Stomach (tissue), 19 donors: ENCODE measurements at places on chromosomes 3 and 15.

- DNase-seq, result no peak
- H3K27me3 ChIP-seq, result no peaks in the 10 kb centered on the region
- no peaks in the 10 kb centered on the region for H3K4me1 ChIP-seq
- H3K4me3 ChIP-seq, result no peak overlapping the region
These were observed 61.9 kb downstream of the VGLL3 start for GRCh38 chr3:86929046-86929445.

DNA sequence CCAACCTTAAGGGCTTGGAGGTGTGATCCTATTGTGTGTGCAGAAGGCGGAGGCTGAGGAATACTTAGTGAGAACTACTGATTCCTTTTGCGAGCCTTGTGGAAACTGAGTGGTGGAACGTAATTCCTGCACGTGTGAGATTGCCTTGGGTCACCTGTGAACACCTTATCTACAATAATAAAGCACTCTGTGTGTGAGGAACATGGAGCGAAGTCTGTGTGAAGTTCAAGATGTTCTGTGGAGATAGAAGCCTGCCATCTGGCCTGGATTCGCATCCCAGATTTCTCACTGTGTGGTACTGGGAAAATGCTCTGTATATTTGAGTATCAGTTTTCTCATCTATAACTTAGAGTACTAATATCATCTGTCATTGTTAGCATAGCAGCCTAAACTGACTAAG, 179.5 kb upstream of the PDZRN3 start:
- H3K4me3 ChIP-seq, result no peak overlapping the region
- no peak overlapping the region for H3K27ac ChIP-seq
- H3K27me3 ChIP-seq, result no peaks in the 10 kb centered on the region
- H3K4me1 ChIP-seq, result no peaks in the 10 kb centered on the region

DNA sequence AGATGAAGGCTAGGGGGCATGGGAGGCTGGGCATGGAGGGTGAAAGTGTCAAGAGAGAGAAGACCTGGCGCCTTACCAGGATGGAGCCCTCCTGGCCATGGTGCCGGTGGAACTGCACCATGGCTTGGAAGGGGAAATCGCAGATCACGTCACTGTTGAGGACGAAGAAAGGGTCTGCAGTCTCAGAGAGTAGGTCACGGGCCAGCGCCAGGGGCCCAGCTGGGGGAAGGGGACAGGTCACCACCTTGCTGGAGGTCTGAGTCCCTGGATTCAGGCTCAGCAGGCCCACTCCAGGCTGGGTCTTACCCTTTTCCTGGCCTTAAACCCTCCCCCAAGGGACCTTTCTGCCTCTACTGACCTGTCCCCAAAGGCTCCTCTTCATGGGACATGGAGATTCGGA, 855 bp downstream of the GMPPB start:
- H3K4me3 ChIP-seq, result peak overlapping the region; percentile 93
- peaks cover 73% of the 10 kb centered on the region for H3K4me1 ChIP-seq
- peaks cover 20% of the 10 kb centered on the region for H3K36me3 ChIP-seq

DNA sequence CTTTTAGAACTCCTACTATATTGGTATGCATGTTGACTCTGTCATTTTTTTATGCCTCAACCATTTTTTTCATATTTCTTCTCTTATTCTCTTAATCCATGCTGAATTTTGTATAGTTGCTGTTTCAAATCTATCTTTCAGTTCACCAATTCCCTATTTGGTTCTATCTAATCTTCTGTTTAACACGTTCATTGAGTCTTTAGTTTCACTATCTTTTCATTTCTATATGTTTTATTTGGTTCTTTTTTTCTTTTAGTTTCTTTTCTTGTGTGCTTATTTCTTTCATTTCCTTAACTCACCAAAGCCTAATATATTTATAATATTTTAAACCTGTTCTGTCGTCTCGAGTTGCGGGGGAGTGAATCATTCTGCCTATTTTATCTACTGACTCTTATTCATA, 8.0 kb downstream of the AQP9 start:
- peaks cover 5% of the 10 kb centered on the region for H3K4me1 ChIP-seq
- peak overlapping the region; percentile 76 for H3K27ac ChIP-seq
- no peak overlapping the region for H3K4me3 ChIP-seq

DNA sequence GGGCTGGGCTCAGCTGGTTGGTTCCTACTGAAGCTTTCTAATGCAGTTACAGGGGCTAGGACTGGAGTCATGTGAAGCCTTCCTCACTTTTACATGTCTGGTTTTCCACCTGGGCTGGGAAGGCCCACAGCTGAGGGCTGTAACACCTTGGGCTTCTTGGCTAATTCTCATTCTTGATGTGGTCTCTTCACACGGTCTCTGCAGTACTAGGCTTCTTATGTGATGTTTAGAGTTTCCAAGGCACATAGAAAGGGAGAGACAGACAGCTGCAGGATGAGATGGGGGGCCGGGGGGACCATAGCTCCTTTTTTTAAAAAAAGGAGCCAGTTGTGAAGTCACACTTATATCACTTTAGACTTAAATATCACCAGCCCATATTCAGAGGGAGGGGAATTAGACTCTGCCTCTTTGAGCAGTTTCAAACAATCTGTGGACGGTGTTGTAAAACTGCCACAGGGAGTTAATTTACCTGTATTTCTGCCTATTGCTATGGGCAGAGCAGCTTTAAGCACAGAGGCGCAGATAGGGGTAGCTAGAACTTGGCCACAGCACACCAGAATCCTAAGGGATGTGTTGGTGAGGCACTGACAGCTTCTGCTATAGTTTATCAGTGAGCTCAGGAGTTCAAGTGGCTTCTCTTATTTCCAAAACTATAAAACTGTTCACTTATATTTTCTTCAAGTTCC, 46.7 kb downstream of the NKIRAS1 start:
- peaks cover 49% of the 10 kb centered on the region for H3K4me1 ChIP-seq
- H3K27ac ChIP-seq, result no peak overlapping the region
- no peak for DNase-seq
- no peaks in the 10 kb centered on the region for H3K36me3 ChIP-seq
- no peaks in the 10 kb centered on the region for H3K27me3 ChIP-seq

DNA sequence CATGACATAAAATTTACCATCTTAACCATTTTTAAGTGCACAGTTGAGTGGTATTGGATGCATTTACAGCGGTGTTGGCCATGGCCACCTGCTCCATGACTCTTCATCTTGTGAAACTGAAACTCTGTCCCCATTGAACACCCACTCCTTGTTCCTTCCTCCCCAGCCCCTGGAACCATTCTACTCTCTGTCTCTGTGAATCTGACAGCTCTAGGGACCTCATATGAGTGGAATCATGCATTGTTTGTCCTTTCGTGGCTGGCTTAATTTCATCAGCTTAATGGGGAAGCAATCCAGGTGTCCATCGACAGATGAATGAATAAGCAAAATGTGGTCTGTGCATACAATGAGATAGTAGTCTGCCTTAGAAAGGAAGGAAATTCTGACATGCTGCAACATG, 42.5 kb downstream of the PLXNA1 start:
- no peak overlapping the region for H3K27ac ChIP-seq
- DNase-seq, result no peak
- peaks cover 88% of the 10 kb centered on the region for H3K36me3 ChIP-seq

- no peak overlapping the region for H3K4me3 ChIP-seq
- H3K27me3 ChIP-seq, result no peaks in the 10 kb centered on the region
- H3K4me1 ChIP-seq, result peaks cover 22% of the 10 kb centered on the region
These were observed 187.3 kb downstream of the KCNAB1 start for GRCh38 chr3:156307704-156308103.

DNA sequence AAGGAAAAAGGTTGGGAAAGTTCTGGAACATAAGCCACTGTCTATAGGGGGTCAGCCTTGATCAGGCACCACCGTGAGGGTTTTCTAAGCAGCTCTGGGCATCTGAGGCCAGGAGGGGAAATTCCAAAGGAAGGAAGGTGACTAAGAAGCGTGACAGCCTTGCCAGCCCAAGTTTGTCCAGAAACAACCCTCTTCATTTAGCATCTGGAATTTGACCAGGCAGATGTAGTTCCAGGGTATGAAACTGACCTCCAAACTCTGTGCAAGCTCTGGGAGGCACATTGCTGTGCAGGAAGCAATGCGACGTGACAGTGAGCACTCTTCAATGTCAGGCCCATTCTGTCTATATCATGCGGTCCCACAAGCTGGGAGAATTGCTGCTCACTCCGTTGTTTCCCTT, 85.4 kb upstream of the TPM1 start:
- H3K36me3 ChIP-seq, result no peaks in the 10 kb centered on the region
- H3K4me1 ChIP-seq, result no peaks in the 10 kb centered on the region
- peaks cover 15% of the 10 kb centered on the region for H3K27me3 ChIP-seq
- no peak overlapping the region for H3K27ac ChIP-seq
- H3K4me3 ChIP-seq, result no peak overlapping the region

DNA sequence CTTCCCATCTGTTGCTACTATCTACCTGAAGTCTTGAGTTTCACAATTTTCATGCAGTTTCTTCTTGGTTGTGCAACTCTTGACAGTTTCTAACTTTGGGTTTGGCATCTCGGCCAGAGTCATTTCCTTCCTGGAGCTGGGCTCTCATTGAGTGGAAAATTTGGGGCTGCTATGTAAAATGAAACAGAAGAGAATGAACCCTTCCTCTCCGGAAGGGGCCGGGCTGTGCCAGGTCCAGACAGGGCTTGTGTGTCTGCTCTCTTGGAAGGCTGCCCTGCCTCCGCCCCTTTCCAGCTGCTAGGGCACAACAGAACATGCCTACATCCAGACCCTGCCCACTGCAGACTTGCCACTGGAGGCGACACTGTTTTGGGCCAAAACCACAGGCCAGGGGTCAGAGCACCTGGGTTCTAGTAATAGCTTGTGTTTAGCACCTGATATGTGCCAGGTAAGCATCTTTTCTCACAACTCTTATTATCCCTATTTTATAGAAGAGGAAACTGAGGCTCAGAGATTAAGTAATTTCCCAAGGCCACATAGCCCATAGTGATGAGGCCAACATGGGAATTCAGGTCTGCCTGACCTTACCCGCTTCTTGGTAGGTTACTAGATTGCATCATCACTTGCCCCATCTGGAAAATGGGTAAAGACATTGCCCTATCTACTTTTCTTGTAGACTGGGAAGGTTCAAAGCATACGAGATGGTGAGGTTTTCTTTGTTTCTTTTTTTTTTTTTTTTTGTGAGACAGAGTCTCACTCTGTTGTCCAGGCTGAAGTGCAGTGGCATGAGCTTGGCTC, 25.0 kb downstream of the IRAK2 start:
- H3K27me3 ChIP-seq, result no peaks in the 10 kb centered on the region
- DNase-seq, result peak; percentile 89
- peaks cover 82% of the 10 kb centered on the region for H3K4me1 ChIP-seq
- H3K4me3 ChIP-seq, result no peak overlapping the region
- peak overlapping the region; percentile 97 for H3K27ac ChIP-seq
- no peaks in the 10 kb centered on the region for H3K36me3 ChIP-seq

DNA sequence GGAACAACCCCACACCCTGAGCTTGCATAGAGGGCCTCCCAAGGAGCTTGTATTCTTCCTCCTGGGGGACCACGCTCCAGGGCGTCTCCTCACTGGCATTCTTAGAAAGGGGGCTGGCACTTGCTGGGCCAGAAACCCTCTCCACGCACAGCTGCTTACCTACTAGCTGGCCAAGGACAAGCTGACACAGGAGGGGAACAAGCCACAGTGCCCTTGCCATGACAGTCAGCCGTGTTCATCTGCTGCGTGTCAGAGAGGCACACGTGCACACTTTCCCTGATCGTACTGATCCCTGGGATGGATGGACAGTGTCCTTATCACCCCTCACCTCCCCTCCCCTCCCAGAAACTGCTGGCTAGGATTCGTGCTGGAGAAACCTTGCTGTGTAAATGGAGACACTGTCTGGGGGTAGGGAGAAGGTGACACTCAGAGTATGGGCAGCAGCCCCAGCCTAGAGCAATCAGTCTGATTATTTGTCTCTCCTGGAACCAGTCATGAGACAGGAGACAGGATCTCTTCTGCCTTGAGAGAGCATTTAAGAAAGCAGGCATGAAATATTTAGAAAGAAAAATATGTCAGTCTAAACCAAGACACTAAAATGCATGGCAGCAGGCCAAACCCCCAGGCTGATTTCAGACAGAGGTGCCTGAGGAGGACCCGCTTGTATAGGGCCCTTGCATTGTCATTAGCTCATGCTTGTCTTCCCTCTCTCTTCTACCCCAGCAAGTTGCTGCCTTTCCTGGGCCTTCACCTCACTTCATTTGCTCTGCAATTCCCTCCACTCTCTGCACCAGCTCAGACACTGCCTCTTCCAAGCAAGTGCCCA, 311.8 kb upstream of the TRIM42 start:
- H3K27me3 ChIP-seq, result no peaks in the 10 kb centered on the region
- no peak overlapping the region for H3K4me3 ChIP-seq
- H3K36me3 ChIP-seq, result no peaks in the 10 kb centered on the region
- no peak for DNase-seq
- no peaks in the 10 kb centered on the region for H3K4me1 ChIP-seq

- no peaks in the 10 kb centered on the region for H3K27me3 ChIP-seq
- H3K36me3 ChIP-seq, result no peaks in the 10 kb centered on the region
- DNase-seq, result no peak
- H3K4me1 ChIP-seq, result no peaks in the 10 kb centered on the region
These were observed 6.2 kb downstream of the THSD4 start for GRCh38 chr15:71121442-71121841.

DNA sequence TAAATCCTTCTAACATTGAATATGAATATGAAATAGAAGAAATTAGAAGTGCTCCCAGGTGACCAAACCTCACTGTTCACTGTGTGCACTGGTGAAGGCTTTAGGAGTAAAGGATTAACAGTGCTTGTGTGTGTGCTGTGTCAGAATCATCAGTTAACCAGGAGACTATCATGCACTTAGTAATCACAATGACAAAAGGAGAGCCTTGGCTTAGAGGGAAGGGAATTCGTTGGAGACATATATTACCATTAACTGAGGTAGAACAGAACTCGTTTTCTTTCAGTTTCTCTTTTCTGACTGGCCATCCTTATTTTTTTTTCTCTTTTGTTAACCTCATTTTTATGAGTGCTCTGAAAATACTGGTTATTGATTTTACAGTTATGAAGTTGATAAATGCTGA, 213.3 kb upstream of the GBE1 start:
- DNase-seq, result no peak
- H3K27me3 ChIP-seq, result no peaks in the 10 kb centered on the region
- H3K27ac ChIP-seq, result no peak overlapping the region

GRCh38 chr15:31486906-31487695, 160.5 kb downstream of the KLF13 start:
- H3K27me3 ChIP-seq, result peaks cover 27% of the 10 kb centered on the region
- H3K36me3 ChIP-seq, result no peaks in the 10 kb centered on the region
- no peak overlapping the region for H3K4me3 ChIP-seq
- peak; percentile 24 for DNase-seq
- H3K4me1 ChIP-seq, result peaks cover 30% of the 10 kb centered on the region
- H3K27ac ChIP-seq, result no peak overlapping the region

DNA sequence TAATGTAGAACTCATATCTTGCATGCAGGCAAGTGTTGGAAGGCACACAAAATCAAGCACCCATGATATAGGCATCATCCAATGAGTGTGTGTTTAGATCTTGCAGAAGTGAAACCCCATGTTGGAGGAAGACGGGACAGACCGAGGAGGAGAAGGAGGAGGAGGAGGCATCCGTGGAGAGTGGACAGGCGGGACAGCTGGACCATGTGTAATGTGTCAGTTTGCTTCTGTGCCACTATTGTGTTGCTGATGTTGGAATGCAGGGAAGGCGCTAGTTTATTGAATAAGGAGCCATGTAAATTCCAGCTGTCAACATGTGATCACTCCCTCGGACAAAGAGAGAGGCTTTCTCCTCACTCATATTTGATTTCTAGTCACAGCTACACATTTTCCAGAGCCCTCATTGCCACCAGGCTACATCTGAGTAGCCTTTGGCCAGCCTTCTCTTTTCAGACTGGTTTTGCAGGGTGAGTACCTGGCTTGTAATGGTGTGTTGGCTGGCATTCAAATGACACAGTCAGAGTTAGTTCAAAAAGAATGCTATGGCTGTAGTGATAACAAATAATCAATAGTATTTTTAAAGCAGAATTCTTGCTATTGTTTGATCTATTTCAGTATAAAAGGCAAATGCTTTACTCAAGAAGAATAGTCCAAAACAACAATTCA, 1037.6 kb upstream of the NR2F2 start:
- H3K27me3 ChIP-seq, result no peaks in the 10 kb centered on the region
- H3K4me3 ChIP-seq, result no peak overlapping the region
- H3K27ac ChIP-seq, result no peak overlapping the region
- no peak for DNase-seq
